ENCODE measurements at places on chromosomes 12 and 14.

DNA sequence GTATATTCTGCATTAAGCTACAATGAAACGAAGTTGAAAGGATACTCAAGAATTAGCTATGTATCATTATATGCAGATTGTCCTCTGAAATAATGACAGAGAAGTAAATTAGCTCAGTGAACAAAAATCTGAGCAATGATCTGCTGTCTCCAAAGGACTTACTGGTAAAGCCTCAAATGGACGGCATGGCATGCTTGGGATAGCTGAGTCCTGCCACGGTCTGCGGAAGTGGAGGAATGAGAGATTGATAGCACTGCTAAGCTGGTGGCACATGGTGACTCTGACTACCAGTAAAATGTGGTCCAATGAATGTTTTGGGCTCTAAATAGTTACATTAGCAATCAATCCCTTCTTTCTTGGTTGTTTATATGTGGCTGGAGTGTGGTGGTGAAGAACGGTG, 3.7 kb upstream of the DENND5B start:
- DNase-seq, result no peak

DNA sequence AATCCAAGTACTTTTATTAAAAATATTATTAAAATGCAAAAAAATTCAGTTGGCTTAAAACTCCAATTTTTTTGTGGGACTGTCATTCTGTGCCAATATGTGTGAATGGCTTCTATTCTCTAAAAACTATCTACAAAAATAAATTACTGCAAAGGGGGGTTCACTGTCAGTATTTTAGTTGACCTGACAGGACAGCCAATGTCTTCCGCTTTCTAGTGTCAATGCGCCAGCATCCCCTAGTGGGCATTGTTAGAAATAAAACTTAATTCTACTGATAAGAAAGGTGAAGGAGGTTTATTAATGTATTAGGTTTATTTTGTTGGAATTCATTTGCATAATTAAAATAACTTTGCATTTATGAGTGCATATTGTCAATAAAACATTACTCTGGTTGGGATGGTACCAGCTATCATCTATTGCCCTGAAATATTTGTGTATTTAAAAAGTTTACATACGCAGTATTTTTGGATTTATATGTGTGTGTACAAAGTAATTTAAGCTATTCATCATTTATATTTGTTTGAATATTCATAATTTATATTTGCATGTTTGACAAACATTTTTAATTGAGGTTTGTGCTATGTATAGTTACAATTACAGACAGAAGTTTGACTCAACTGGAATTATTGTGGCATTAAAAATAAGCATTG, 527.2 kb downstream of the FLRT2 start:
- DNase-seq, result no peak

- DNase-seq, result no peak
These were observed 132.8 kb downstream of the VRK1 start for GRCh38 chr14:96929950-96930349.

- peak; percentile 26 for DNase-seq
These were observed 79.5 kb downstream of the ARMH4 start for GRCh38 chr14:58072288-58073071.

GRCh38 chr14:49508124-49508523, 78.1 kb downstream of the RPS29 start:
- no peak for DNase-seq

DNA sequence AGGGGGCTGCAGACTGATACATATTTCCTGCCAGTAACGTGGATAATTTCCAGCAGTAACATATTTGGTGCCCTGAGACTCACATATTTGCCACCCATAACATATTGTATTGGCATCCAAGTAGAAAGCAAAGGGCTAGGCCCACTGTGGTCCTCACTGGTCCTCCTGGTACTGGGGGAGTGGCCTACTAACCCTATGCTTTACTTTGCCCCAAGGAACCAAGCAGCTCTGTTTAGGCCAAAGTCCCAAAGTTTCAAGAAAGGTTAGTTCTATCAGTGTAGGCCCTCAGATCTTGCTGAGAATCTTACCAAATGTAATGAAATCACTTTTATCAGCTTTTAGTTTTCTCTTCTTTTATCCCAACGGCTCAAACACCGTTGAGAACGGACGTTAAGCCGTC, 35.4 kb upstream of the NAP1L1 start:
- no peak for DNase-seq

GRCh38 chr14:39055786-39056474, 47.1 kb downstream of the SEC23A start:
- no peak for DNase-seq

DNA sequence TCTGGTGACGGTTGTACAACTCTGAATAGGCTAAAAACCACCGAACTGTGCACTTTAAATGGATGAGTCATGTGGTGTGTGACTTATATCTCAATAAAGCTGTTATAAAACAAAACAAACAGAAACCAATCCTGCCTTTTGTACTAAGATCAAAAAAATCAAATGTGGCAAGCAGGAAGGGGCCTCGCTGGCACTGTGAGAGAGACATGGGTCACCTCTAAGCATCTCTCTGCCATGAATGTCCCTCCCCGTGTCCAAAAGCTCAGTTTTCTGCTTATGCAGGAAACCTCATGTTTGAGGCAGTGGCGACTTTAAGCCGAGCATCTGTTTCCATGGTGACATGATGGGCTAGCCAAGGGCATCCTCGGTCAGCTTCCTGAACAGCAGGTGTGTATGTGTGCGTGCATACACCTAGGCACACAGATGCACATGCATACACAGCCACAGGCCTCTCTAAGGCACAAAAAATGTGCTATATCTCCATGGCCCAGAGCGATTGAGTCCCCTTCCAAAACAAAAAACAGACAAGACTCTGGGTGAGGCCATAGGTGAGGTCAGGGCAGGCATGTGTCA, 44.4 kb downstream of the ARL6IP4 start:
- DNase-seq, result no peak

DNA sequence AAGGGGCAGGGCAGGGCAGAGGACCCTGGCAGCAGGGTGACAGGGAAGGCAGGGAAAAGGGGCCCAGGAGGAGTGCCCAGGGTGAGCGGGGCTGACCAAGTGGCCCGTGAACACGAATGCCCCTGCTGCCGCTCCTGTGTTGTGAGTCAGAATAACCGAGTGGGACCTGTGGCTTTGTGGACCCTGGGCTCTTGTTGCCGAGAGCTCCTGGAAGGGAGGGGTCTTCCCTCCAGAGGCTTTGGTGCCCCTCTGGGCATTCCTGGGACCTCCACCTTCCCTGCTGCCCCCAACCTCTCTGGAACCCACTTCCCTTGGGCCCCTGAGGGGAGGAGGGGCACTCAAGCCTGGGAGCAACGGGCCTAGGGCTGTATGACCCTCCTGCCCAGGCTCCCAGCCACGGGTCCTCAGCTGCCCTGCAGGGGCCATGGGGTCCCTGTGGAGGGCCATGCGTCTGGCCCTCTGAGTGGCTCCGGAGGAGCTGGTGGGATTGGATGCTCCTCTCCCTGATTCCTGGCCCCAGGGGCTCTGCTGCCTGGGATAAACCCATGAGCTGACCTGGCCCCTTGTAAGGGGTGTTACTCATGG, 319.4 kb downstream of the TMEM121 start:
- no peak for DNase-seq

DNA sequence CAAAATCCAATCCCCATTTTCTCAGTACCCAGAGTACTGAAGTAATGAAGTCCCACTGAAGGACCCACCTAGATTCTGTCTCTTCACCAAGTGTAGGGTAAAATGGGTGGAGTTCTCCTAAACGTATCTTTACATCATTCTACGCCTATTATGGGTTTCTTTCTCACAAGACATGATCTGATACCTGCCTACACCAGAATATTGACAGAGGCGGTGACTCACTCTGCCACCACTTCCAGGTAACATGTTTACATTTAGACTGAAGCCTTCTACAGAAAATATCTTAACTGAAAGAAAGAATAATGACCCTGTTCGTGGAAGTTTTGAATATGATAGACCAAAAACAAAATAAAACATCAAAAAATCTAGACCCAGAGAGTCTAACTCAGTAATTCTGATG, 89.8 kb downstream of the BTG1 start:
- no peak for DNase-seq

DNA sequence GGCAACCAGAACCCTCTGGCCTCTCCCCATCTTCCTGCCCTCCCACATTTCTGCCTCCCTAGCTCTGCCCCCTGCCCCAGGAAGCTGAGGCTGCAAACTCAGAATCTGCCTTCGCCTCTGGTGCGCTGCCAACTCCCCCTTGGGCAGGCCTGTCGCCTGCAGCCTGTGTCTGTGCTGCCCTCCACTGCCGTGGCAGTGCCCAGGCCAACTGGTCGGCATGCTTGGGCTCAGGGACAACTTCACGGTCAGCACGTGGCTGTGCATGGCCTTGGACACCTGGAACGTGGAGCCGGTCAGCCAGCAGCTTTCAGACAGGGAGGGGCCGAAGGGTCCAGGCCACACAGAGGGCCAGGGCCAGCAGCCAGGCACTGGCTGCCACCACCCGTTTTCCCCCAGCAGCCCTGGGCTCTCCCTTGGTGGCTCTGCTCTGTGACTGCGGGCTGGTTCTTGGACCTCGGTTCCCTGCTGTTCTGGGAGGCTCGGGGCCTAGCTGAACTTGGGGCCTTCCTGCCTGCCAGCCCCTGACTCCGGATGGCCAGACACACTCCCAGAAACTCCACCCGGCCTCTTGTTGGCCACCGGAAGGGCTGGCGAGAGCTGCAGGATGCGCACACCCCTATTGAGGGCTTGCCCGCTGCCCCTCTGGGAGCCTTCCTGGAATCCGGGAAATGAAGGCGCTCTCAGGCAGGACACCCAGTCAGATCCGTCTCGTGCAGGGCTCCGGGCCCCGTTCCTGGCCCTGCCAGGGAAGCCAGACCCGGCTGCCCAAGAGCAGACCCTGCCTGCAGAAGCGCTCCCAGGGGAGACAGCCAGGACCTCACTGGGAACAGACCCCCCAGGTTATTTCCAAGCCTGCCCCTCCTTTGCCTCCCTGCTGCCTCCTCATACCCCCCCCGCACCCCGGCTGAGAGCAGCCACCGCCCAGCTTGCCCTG, 34.2 kb upstream of the PPP1R13B start:
- no peak for DNase-seq

GRCh38 chr14:24072436-24072835, 1.1 kb downstream of the CPNE6 start:
- DNase-seq, result no peak

DNA sequence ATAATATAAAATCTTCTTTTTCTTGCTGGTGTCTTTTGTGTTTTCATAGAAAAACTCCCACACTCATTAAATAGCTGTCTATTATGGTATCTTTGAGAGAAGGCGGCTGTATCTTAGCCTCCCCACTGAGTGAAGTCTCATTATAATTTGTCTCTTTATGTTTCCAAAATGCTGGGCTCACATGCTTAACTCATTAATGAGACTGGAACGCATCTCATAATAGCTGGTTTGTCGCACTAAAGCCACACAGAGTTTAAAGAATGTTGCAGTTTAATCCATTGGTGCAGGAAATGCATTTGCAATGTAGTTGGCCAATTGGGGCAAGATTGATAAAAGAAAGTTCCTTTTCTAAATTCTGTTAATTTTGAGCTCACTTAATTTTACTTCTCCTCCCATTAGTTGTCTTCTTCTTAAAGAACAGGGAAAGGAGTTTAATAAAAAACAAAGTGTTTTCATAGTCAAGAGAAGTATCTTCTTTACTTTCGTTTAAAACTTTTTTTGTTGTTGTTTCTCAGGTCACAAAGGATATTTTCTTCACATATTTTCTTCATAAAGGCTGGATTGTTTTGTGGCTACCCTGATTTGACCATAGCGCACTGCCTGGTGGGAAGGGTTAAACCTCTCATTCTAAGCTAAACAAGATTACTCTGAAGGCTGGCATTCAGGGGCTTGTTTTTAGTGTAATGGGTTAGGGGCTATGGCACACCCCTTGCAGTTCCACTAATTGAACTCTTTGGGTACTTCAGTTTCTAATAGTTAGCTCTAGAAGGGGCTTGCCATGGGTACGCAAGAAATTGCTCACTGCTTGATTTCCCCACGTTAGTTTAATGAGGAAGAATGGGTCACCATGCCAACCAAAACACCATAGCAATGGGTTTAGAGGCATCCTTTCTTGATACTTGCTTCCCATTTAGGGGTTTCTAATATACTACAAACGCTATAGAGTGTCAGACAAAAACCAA, 197.0 kb downstream of the TMTC2 start:
- DNase-seq, result no peak

- DNase-seq, result no peak
These were observed 80.8 kb downstream of the GALNT9 start for GRCh38 chr12:132248453-132249167.

- no peak for DNase-seq
These were observed 96.9 kb downstream of the ADGRD1 start for GRCh38 chr12:131050463-131051154.

DNA sequence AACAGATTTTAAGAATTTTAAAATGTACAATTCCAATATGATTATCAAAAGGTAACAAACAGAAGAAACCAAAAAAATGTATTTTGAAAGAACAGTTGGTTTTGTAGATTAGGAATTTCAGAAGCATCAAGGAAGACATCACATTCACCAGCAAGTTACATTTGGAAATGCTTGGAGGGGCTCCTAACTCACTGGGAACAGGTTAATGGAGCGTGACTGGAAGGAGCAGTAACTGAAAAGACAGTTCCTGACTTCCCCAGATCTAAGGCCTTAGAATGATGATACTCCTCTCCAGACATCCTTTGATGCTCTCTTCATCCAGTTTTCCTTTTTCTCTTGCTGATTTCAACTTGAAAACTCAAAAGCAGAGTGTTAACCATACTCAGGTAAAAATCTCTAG, 220.0 kb upstream of the EGLN3 start:
- DNase-seq, result no peak

GRCh38 chr14:51484485-51484884, 167.2 kb upstream of the FRMD6 start:
- DNase-seq, result no peak

- no peak for DNase-seq
These were observed 43.6 kb downstream of the DYNC1H1 start for GRCh38 chr14:102007916-102008418.

- no peak for DNase-seq
These were observed 7.7 kb upstream of the NCKAP1L start for GRCh38 chr12:54489857-54490256.

- peak; percentile 27 for DNase-seq
These were observed 318.7 kb downstream of the LRFN5 start for GRCh38 chr14:41925409-41925808.

- DNase-seq, result no peak
These were observed 17.1 kb downstream of the ANKRD9 start for GRCh38 chr14:102492531-102492910.

DNA sequence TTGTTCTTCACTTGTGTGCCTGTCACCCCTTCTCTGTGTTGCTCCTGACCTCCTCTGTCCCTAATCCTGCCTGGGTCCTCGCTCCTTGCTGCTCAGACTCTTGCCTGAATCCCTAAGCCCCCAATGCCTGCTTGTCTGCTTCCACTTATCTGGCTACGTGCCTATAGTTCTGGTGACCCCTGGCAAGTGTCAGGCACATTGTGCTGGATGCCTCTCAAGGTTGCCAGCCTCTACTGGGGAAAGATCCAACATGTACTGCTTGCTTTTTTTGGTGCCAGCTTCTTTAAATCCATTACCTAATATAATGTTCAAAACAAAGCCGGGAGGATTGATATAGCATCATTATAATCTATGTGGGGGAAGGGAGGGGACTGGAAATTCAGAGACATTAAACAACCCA, 448.0 kb upstream of the CCDC196 start:
- no peak for DNase-seq

- no peak for DNase-seq
These were observed 140.8 kb downstream of the DAD1 start for GRCh38 chr14:22448035-22448904.

GRCh38 chr12:85445060-85445938, 165.3 kb downstream of the ALX1 start:
- DNase-seq, result no peak

Data from NCI-H1417 treated with DMSO at 0.1 percent for 48 hours (cell line).